BJ (cell line): ENCODE measurements at places on chromosomes 6 and 20. TPM values are rescaled to one million over a fixed set of nuclear protein-coding genes. Genes with fewer than 3 reads are reported as not detected.

Gene IL20RA
- polyA plus RNA-seq: not detected in 2 replicates

DNA sequence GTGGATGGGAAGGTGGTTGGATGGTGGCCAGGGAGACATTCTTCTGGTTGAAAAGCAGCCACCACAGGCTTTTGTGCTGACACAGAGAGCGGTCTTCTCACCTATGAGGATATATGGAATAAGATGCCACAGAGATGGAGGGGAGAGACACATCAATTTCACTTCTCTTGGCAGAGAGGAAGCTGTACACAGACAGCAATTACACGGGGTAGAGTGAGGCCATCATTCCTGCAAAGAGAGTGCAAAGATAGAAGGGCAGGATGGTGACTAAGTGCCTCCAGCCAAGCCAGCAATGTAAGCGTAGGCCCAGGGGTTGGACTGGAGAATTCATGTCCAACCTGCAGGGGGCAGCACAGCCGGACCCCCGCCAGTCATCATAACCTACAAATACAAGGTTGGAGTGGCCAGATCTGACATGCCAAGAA is 56.4 kb downstream of the NRN1 start:
- DNase-seq: no peak

- no peak for DNase-seq
These were observed 28.9 kb downstream of the KIAA1755 start for GRCh38 chr20:38231531-38232121.

Gene HTR1B
- 1.4 and 3.1 TPM in 2 replicates for polyA plus RNA-seq

Gene FAM209B
- 0.33 TPM in 1 of 2 replicates, not detected in the other for polyA plus RNA-seq

- no peak for DNase-seq
These were observed 125.0 kb downstream of the NFATC2 start for GRCh38 chr20:51417250-51418136.

DNA sequence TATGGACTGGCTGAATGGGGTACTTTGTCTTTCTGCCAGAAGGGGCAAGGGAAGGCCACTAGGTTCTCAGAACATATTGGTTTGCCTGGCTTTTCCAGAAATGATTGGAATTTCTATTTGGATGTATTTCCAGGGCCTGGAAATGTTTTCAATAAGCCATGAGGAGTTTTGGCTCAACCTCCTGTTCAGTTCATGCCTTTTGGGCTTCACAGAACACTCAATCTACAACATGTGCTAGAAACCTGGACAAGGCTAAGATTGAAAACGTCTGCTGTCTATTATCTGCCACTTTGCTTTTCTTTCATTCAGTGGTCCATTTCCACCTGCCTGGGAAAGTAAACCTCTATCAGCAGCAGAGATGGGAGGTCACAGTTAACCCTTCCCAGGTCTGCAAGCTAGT is 793.4 kb downstream of the TENT5A start:
- no peak for DNase-seq

DNA sequence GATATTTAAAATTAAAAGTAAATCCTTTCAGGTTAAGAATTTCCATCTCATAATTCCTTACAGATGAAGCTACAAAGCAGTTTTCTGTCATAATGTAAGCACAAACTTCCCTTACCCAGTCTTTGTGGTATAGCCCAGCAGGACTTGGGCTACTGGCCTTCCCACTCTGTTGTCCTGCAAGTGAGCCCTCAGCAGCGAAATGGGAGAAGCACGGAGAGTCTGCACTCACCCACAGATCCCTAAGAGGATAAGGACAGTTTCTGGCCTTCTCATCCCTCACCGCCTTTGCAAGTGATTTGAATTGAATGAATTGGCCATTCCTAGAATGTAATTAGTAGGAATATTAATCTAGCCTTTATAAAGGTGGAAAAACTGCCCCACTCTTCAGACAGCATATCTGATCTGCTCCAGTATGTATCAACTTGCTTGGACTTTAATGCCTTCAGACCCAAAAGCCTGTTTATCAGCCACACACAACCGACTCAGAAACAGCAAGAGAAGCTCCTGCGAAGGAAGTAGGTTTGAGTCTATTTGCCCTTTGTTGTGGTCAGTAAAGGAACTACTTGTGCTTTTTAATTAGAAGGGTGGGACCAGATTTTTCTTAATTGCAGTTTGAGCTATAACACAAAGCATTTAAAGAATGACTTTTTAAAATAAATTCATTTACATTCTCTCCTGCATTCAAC is 29.9 kb upstream of the PRDM1 start:
- no peak for DNase-seq

DNA sequence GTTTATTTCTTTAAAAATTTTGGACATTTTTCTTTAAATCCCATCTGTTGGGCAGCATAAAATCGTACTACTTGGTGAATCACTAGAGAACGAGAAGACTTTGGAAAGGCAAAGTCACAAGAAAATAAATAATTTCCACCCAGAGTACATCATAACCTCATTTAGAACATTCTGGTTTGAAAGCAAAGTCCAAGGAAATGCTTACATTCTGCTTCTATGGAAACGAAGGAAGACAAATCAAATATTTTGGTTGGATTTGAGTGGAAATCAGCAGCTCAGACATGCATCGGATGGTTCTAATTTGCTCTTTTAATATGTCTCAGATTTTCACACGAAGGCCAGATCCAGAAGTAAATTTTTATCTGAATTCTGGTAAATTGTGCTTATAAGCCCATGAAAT is 60.7 kb upstream of the LTV1 start:
- peak; percentile 10 for DNase-seq

Gene SNAP25
- polyA plus RNA-seq: 0.56 and 1.3 TPM in 2 replicates

DNA sequence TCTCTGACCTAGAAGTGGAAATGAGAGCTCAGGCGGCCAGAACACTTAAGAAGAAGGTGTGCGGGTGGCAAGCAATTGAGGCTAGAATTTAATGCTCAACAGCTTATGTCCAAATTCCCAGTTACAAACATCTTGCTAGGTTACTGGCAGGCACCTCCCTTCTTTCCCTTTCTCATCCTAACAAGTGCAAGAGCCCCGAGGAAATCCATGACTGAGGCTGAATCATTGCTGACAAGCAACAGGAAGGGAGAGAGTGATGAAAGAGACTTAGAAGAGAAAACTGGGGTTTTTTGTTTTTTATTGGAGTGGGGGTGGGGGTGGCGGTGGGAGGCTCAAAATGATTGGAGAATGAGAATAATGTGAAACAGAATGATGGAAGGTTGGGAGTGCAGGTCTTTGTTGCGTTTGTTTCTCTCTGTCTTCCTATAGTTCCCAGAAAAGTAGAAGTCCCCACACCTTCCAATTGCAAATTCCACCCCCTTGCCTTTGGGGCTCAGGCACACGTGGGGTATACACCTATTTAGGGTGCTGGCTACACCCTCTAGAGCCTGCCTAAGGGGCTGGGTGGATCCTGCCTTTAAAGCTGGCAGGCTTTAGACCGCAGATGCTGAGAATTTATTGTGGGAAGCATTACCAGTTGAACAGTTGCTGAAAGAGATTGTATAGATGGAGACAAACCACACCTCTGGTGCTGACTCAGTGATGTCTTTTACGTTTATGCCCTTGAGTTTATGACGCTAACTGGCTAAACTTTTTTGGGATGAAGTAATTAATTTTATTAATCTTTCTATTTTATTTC is 1.4 kb downstream of the FAM83B start:
- peak; percentile 6 for DNase-seq

Gene NELFE
- polyA plus RNA-seq: 69.6 and 70.5 TPM in 2 replicates

- DNase-seq: no peak
These were observed 98.1 kb upstream of the MARCKS start for GRCh38 chr6:113758826-113759574.

GRCh38 chr20:59043698-59044097 is 1.1 kb upstream of the PRELID3B start:
- no peak for DNase-seq

GRCh38 chr6:154378518-154378917 is 21.9 kb upstream of the IPCEF1 start:
- no peak for DNase-seq

Gene MDFI
- not detected in 2 replicates for polyA plus RNA-seq

Gene SASH1
- polyA plus RNA-seq: 30.4 and 32.2 TPM in 2 replicates

DNA sequence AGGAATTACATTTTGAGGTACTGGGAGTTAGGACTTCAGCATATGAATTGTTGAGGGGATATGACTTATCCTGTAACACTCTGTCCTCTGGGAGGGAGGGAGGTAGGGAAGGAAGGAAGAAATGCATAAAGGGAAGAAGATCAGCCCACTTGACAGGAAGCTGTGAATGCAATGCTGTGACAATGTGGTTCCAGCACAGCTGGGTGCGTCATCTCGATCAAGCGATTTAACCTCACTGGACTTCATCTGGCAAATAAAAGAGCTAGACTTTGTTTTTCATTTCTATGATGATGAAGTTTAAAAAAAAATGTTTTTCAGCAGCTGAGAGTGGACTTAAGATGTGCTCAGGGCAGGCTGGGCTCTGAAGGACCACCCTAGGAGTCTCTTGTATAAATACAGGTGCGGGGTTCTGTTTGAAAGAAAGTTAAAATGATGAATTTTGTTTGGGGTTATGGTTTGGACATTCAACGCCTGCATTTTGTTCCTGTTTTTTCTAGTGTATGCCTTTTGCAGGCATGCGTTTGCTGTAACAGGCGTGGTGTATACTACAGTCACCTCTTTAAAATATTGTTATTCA is 178.1 kb downstream of the RIMS1 start:
- DNase-seq: no peak

Gene PRSS35
- polyA plus RNA-seq: 0.37 and 0.58 TPM in 2 replicates

DNA sequence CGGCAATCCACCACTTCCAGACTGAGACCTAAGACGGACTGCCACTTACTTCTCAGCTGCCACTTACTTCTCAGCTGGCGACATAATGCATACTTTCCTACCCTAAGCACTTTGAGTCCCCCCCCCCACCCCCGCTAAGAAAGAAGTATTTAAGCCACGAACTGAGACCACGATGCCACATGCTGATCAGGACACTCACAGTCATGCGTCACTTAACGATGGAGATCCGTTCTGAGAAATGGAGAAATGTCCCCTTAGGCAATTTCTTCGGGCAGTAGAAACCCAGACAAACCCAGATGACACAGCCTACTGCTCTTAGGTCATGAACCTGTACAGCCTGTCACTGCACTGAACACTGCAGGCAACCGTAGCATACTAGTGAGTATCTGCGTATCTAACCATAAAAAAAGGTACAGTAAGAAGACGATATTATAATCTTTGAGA is 690 bp downstream of the IFNGR1 start:
- no peak for DNase-seq

Gene HSPA1B
- 20.9 and 42.8 TPM in 2 replicates for polyA plus RNA-seq

DNA sequence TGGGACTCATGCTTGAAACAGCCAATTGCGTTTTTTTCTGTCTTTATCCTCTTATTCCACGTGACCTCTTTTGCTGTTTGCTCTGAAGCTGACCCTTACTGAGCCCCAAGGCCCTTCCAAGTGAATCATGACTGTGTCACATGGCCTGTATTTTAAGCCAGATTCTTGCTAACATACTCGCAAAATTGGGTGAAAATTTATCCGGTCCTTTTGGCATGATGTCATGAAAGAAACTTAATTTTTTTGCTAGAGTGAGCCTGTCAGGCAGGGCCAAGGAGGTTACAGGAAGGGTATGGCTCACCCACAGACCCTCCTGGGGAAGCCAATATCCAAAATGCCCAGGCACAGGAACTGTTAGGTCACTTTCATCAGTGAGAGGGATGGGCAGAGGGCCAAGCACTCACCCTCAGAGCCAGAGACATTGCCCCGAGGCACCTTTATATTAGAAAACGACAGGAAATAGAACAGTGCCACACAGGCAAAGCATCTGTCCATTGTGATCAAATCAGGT is 296.7 kb downstream of the CDH26 start:
- peak; percentile 39 for DNase-seq

DNA sequence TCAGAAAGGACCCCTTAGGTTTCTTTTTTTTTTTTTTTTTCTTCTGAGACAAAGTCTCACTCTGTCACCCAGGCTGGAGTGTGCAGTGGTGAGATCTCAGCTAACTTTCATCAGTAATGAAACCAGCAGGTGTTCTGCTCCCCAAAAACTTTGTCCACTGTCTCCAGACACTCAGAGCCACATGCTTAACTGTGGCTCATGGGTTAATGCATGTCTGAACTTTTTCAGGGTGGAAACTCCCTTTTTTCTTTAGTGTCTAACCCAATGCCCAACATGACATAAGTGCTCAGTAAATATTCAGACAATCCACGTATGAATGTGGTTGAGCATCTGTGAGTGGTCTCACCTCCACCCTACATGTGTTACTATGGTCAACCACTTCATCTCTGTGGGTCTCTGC is 45.4 kb downstream of the MYB start:
- no peak for DNase-seq

DNA sequence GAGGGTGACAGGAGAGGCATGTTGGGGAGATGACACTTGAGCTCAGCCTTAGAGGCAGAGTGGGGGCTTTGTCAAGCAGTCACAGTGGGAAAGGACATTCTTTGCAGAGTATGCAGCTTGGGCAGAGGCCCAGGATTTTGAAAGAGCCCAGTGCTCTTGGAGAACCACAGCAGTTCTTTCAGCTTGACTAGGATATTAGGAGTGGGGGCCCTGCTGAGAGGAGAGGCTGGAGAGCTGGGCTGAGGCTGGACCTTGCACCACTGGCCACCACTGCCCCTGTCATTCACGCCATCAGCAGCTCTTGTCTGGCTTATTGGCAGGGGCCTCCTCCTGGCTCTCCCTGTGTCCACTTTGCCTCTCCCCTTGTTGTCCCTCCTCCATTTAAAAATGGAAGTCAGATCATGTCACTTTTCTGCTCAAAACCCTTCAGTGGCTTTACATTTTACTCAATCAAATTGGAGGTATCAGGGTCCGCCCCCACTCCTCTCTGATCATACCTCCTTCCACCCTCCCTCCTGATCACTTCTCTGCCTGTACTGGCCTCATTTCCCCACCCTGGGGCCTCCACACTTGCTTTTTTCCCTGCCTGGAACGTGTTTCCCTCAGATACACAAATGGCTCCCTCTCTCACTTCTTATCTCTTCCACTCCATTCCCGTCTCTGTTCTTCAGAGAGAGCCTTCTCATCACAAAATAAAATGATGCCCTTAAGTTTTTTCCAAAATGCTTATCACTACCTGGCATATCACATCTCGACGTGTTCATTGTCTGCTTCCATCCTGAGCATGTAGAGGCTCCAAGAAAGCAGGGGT is 10.5 kb downstream of the MANBAL start:
- no peak for DNase-seq

DNA sequence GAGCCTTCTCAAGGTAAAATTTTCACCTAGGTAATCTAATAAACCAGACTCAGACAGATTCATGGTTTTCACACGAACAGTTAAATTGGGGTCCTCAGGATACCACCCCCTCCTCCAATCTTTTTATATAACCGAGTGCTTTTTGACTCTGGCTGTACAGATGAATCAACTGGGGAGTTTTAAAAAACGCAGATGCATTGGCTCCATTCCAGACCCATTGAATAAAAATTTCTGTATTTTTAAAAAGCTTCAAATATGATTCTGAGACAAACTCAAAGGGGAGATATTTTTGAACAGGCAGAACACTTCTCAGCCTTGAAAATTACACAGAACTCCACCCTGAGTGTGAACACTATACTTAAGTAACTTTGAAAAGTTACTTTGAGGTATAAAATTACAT is 7.2 kb downstream of the UTRN start:
- DNase-seq: no peak
